ENCODE measurements at places on chromosomes 11 and 22. TPM values are rescaled to one million over a fixed set of nuclear protein-coding genes. Genes with fewer than 3 reads are reported as not detected.

Gene VSIG10L2
- 0.21 TPM for polyA plus RNA-seq

Gene GUCY1A2
- polyA plus RNA-seq = 0.01 TPM

Gene TRIM21
- polyA plus RNA-seq = 9.6 TPM

Gene IGSF9B
- not detected for polyA plus RNA-seq

Gene RFPL2
- not detected for polyA plus RNA-seq

Gene UVRAG
- 8.9 TPM for polyA plus RNA-seq

Gene ISX
- 1.4 TPM for polyA plus RNA-seq

Data from HepG2 (cell line).